Activated CD4-positive, alpha-beta memory T cell treated with anti-CD3 and anti-CD28 coated beads for 36 hours (primary cell): ENCODE measurements at places on chromosomes 5 and 9.

DNA sequence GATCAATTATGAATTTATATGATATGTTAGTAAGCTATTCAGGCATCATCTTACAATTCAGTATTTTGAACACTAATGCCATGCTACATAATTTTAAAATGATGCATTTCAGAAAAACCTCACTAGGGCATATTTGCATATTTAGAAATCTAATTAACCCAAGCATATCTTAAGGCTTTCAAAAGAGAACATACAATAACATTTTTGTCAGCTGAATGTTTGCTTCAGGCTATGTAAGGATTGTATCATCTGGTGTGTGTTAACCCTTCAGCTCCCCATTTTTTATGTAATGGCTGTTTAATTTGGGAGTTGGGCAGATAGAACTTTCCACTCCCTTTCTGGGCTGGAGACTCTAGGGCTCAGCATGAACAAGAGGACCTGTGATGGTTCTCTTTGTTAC is 299.1 kb upstream of the EFNA5 start:
- DNase-seq: no peak

DNA sequence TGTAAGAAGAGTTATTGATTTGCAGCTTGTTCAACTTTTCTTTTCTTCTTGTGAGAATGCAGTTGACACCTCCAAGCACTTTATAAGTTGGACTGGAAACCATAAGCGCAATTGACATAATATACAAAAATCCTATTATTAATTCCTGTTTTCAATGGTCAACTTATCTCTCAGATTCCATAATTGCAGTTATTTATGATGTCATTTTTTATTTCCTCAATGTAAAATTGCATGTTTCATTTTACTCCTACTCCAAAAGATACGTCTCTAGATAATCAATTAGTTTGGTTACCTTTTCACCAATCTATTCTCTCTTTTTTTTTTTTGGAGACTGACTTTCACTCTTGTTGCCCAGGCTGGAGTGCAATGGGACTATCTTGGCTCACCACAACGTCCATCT is 1416.1 kb upstream of the CDH6 start:
- DNase-seq: no peak

GRCh38 chr9:129627556-129628440 is 1.8 kb downstream of the NTMT1 start:
- DNase-seq: no peak

GRCh38 chr9:104339692-104340091 is 164.4 kb upstream of the OR13F1 start:
- no peak for DNase-seq

GRCh38 chr9:98500337-98500919 is 208.3 kb downstream of the GABBR2 start:
- DNase-seq: no peak

GRCh38 chr5:39415201-39415600 is 9.6 kb downstream of the DAB2 start:
- DNase-seq: no peak

GRCh38 chr5:144103611-144104485 is 66.6 kb downstream of the YIPF5 start:
- DNase-seq: no peak

GRCh38 chr9:4489919-4490704 is at the start of gene SLC1A1:
TSS of gene SLC1A1 (plus strand) at chr9:4490468. CDS start at chr9:4490680, 212 bp downstream.
- peak; percentile 31 for DNase-seq

GRCh38 chr5:133569347-133569746 is 43.0 kb downstream of the FSTL4 start:
- DNase-seq: no peak

GRCh38 chr5:139017624-139018023 is 142.5 kb upstream of the LRRTM2 start:
- no peak for DNase-seq

- no peak for DNase-seq
These were observed 71.3 kb downstream of the LHFPL2 start for GRCh38 chr5:78577071-78577807.

DNA sequence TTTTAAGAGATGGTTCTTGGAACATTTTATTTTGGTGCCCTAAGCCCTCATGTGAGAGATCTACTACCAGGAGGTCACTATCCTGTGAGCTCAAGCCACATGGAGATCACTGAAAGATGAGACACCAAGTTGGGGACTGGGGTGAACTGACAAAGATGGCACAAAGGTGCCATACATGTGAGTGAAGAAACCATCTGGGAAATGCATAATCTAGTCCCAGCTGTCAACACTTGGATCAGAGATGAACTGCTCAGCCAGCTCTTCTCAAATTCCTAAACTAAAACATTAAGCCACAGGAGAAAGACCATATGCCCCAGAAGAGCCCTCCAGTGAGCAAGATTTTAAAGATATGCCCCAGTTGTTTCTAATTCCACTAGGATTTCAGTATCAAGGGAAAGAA is 22.2 kb upstream of the MYOT start:
- DNase-seq: no peak

GRCh38 chr5:131264451-131265099 is 722 bp downstream of the CDC42SE2 start:
- DNase-seq: peak; percentile 64

DNA sequence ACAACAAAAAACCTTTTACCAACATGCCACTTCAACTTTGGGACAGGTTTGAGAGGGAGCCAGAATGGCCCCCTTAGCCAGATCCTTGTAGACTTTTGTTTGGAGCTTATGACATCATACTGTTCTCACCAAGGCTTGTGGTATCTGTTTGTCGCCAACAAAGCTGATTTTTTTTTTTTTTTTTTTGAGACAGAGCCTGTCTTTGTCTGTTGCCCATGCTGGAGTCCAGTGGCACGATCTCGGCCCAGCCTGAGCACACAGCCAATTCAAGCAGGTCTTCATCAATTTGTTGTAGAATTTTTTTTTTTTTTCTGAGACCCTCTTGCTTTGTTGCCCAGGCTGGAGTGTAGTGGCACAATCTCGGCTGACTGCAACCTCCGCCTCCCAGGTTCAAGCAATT is 26.4 kb upstream of the NTNG2 start:
- no peak for DNase-seq

GRCh38 chr5:167786871-167787578 is 504.4 kb upstream of the WWC1 start:
- no peak for DNase-seq

GRCh38 chr5:82886911-82887310 is 190.3 kb downstream of the TMEM167A start:
- no peak for DNase-seq

- peak; percentile 34 for DNase-seq
These were observed 62.9 kb upstream of the PPARGC1B start for GRCh38 chr5:149667084-149667828.

DNA sequence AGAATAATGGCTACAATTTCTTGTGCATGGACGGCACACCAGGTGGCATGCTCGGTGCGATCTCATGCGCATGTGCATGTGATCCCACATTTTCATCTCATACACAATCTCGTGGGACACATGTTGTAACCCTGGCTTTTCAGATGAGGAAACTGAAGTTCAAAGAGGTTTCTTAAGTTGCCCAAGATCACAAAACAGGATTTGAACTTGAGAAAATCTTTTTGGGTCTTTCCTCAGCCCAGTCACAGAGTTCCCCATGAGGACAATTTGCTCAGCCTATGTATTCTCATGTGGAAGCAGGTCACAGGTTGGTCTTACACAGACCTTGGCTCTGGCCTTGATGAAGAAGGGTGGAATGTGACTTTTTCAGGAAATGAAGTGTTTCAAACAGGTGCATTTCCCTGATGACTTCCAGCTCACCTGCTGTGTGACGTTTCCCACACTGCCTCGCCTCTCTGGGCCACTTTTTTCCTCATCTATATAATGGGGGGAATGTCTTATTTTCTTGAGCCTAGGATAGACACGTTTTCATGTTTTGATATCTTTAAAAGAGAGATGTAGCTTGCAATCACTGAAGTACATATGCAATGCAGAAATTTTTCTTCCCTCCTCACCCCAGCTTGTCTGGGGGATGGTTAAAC is 7.1 kb upstream of the ORM1 start:
- peak; percentile 0 for DNase-seq

GRCh38 chr9:78029551-78030295 is 1.9 kb downstream of the GNAQ start:
- peak; percentile 28 for DNase-seq

DNA sequence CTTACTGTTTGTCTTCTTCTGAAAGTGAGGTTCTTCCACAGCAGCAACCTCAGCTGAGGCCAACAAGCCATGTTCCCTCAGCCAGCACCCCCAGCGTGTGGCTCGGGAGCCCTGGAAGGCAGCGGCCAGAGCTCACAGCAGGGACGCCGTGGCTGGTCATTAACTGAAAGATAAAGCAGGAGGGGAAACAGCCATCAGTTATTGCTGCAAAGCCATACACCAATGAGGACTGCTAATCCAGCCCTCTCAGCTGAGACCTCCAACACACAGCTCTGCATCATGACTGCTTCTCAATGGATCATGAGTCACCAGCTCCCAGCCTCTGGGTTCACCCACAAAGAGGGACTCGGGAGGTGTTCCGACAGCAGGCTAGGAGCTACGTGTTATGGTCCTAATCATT is 24.3 kb downstream of the ABCA1 start:
- no peak for DNase-seq

GRCh38 chr5:106907979-106908378 is 762.8 kb downstream of the EFNA5 start:
- no peak for DNase-seq

GRCh38 chr5:93574491-93575305 is 6.3 kb downstream of the NR2F1-AS1 start:
- no peak for DNase-seq

DNA sequence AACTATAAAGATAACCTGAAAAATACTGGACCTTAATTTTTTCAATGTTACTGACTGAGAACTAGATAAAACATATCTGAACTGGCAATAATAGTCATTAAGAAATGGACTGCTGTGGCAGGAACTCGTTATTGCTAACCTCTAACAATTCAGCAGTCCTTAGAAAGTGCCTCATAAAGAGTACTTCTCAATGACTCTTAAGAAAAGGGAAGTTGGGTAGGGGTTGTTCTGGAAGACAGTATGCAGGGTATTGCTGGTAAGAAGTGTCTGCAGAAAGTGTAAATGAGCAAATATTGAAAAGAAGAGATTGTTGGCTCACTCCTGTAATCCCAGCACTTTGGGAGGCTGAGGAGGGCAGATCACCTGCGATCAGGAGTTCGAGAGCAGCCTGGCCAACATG is 27.9 kb downstream of the FOXD1 start:
- no peak for DNase-seq

DNA sequence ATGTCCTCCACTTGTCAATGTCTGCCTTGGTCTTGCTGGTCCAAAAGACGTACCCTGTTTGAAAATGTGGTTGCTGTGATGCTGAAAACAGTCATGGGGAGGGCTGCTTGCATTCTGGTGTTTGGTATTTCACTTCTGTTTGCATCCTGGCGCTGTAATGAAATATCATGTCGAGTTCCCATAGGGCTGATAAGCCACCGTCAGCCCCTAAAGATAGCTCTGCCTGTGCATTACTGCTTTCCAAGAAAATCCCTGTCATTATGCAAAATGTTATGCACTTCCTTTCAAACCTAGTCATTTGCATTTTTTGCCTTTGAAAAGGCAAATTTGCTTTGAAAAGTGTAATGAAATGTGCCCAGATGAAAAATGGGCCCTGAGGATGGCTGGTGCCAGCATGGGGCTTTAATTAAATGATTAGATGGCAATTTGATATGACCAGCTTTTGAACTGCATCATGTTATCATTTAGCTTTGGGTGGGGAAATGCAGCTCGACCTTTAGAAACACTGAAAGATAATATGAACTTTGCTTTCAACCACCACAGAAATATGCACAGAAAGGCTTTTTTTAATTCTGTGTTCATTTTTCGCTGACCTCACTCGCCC is 374.4 kb upstream of the SGCD start:
- DNase-seq: no peak

DNA sequence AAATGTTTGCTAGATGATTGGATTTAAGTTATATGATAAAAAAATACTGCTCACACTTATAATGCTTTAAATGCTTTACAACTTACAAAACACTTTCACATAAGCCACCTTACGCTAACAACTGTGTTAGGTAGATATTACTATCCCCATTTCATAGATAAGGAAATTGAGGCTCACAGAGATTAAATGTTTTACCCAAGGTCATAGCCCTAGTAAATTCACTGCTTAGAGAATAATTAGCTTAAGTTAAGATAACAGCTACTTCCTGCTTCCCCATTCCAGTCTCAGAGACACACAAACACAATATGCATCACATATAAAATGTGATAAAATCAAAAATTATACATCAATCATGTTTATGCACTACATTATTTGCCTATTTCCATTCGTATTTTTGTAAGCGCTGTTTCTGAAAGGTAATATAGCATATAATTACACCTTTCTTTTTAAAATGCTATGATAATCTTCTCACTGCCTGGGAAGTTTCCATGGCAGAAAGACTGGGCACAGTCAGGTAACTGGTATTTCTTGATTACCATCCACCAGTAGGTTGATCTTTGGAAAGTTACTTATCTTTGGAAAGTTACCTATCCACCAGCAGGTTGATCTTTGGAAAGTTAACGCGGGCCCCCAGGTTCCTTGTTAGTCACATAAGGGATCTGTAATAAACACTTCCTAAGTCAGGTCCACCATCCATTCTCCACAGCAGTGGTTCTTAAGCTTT is 101.1 kb downstream of the NFIB start:
- DNase-seq: no peak

DNA sequence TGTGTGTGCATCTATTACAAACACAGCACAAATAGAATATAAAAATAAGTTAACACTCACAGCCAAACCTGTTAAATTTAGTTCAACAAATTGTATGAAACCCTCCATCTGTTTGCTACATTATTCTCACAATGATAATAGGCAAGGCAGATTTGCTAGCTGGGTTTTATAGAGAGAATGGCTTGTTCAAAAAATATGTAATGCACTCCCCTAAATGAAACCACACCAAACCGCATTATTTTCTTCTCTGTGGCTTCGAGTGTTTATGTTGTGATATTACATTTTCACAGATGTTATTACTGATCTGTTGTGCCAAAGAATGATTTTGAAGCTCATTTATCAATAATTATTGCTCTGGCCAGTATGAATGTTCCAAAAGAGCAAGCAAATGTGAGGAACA is 92.9 kb downstream of the SPATA31D1 start:
- no peak for DNase-seq

DNA sequence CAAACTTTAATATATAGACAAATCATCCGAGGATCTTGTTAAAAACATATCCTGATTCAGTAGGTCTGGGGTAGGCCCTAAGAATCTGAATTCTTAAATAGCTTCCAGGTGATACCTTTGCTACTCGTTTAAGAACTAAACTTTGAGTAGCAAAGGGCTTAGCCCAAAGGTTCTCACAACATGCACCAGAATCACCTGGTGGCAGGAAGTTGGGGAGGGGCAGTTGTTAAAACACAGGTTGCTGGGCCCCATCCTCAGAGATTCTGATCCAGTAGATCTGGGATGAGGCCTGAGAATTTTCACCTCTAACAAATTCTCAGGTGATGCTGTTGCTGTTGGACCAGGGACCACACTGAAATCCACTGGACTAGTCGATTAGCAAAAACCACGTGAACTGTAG is 20.0 kb upstream of the RGMB start:
- DNase-seq: no peak

GRCh38 chr5:124697933-124698591 is 48.4 kb downstream of the ZNF608 start:
- DNase-seq: no peak

- DNase-seq: no peak
These were observed 12.7 kb upstream of the C1QTNF3 start for GRCh38 chr5:34055667-34056066.
